ENCODE measurements at places on chromosomes 2 and 18. TPM values are rescaled to one million over a fixed set of nuclear protein-coding genes. Genes with fewer than 3 reads are reported as not detected.

DNA sequence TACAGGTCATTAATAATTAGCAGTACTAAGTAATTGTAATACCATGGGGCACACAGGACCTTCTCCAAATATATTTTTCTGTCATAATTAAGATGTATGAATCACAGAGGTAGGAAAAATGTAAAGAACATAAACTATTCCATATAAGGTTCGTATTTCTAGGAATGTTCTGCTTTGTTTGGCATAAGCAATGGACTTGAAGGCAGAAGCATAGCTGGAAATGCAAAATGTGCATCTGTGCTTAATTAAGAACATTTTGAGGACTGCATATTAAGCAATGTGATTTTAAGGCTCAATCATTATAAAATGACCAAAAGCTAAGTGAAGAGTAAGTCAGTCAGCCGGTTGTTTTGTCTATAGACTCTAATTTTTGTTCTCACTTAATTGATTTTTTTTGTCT, 123.2 kb downstream of the RBM43 start:
- no peak for DNase-seq

DNA sequence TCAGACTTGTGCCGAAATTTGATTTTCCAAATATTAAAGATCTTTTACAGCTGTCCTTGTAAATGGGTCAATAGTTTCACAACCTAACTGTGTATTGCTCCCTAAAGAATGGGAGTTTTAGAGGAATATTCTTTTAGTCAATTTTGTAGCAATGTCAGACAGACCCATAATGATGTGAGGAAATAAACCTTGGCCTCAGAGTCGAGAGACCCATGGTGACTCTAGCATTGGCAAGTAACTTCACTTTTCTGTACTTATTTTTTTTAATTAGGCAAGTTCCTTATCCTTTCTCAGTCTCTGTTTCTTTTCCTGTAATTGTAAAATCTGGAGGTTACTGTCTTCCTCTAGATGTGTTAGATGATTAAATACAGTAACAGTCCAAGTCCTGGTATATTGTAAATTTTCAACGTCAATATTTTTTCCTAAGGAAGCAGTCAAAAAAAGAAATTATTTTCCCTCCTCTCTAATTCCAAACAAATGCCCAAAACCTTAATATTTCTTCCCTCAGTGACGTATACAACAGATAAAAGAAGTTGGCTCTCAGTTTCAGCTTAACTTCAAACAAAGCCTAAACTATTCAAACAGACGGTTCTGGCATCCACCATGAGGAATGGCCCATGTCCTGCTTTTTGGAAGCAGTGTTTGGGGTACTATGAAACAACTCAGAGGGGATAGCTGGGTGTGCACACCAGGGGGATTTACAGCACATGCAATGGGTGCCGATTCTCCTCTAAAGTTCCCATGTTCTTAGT, 466.7 kb downstream of the TNS1 start:
- DNase-seq, result no peak

The CD207 gene
- not detected for polyA plus RNA-seq

DNA sequence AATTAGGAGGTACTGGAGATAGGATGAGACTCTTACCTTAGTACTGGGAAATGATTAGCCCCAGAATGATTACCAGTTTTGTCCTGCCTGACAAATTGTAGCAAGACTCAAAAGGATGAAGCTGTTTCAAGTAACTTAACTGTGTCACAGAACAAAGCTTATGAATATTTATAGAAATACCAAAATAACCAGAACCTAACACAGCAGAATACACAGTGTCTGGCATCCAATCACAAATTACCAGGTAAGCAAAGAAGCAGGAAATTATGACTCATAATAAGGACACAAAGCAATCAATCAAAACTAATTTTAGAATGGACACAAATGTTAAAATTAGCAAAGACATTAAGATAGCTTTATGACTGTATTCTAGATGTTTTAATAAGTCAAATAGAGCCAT, 91.9 kb downstream of the CTNNA2 start:
- DNase-seq, result no peak

DNA sequence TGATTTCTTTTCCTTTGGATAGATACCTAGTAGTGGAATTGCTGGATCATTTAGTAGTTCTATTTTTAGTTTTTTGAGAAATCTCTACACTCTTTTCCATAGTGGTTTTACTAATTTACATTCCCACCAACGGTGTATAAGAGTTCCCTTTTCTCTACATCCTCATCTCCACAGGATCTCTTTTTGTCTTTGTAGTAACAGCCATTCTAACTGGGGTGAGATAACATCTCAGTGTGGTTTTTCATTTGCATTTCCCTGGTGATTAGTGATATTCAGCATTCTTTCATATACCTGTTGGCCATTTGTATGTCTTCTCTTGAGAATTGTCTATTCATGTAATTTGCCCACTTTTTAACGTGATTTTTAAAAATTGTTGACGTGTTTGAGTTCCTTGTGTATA, 13.8 kb downstream of the RFTN2 start:
- DNase-seq, result no peak

DNA sequence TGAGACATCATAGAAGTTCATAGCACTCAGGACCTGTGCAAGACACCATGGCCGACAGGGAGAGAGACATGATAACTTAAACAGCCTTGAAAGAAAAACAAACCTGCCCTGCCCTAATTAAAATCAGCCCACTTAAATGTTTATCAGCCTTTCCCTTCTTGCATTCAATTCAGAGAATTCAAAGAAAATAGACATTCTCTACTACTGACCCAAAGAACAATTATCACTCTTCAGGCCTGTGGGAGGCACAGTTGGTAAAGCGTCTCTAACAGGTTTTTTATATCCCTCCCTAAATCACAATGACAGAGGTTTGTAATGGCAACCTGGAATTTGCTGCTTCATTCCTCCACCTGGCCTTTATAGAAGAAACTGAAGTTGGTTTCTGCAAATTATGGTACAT, 1.7 kb downstream of the CDK15 start:
- no peak for DNase-seq

The FAP gene
- 11.5 TPM for polyA plus RNA-seq

GRCh38 chr2:173760553-173760952, 204.6 kb downstream of the SP3 start:
- DNase-seq, result no peak
